Fibroblast of skin of abdomen (primary cell): ENCODE measurements at places on chromosomes 11 and 22.
A peak's percentile ranks its signal among the peaks of the same experiment; 100 is the strongest.

DNA sequence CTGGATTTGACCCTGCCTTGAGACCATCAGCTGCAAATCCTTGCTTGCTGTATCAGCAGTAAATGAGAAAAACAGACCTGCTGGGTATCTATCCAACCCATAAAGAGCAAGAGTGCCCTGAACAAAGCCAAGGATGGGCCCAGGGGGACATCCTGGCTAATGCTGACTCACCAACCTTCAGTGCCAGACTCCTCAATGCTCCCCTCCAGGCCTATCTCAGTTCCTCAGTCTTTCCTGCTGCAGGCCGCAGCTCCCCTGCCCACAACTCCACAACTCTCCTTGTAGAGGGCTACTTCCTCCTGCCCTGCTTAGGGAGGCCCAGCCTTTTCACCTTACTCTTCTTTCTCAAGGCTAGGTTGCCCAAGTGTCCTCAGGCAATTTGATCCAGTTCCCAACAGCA is 2.6 kb downstream of the LAMTOR1 start:
- DNase-seq: no peak

DNA sequence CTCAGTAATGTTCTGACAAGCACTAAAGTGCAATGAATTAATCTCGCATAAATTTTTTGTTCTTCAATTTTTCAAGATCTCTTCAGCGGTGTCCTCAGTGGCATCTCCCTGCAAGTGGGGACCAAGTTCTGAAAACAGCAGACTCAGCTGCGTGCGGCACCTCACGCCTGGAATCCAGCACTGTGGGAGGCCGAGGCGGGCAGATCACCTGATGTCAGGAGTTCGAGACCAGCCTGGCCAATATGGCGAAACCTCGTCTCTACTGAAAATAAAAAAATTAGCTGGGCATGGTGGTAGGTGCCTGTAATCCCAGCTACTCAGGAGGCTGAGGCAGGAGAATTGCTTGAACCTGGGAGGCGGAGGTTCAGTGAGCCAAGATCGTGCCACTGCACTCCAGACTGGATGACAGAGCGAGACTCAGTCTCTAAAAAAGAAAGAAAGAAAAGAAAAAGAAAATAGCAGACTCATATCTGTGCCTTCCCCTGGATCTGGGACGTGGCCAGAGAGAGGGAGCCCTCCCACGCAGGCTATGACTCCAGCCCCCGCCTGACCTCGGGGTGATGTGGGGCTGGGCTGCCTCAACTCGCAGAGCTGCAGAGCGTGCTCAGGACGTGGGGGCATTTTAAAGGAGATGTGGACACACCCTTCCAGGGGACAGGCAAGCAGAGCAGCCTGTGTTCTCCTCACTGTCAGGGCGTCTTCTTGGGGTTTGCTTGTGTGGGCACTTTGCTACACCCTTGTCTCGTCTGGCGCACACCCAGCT is 346.6 kb downstream of the BRD1 start:
- DNase-seq: no peak

DNA sequence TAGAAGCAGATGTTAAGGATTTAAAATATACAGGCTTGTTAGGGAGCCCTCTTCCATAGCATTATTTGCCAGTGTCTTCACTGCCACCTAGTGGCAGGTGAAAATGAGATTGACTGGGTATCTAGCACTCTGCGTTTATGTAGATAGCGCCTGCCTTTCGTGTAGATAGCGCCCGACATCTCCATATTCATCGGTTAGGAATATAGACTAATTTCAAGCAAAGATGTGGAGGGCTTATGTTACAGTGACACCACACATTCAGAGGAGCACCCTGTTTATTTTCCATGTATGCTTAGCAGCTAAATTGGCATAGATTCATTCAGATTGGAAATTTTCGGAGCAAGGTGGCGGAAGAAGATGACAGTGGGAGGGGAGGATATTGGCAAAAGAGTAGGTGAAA is 72.0 kb downstream of the SLC5A12 start:
- DNase-seq: peak; percentile 72

DNA sequence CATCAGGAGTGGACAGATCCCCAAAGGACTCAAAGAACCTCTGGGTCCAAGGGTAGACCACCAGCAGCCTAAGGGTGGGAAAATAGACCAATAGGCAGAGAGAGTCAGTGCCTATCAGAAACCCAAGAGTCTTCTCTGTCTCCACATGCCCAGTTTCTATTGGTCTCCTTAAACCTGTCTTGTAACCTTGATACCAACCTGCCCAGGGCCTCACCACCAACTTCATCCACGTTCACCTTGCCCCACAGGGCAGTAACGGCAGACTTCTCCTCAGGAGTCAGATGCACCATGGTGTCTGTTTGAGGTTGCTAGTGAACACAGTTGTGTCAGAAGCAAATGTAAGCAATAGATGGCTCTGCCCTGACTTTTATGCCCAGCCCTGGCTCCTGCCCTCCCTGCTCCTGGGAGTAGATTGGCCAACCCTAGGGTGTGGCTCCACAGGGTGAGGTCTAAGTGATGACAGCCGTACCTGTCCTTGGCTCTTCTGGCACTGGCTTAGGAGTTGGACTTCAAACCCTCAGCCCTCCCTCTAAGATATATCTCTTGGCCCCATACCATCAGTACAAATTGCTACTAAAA is at the start of gene HBB:
HBB (minus strand) TSS at position 340 of the 579 bp plus-strand sequence; CDS start at position 290, 50 bp downstream.
- DNase-seq: no peak
